ENCODE measurements at places on chromosomes 2 and 18.

DNA sequence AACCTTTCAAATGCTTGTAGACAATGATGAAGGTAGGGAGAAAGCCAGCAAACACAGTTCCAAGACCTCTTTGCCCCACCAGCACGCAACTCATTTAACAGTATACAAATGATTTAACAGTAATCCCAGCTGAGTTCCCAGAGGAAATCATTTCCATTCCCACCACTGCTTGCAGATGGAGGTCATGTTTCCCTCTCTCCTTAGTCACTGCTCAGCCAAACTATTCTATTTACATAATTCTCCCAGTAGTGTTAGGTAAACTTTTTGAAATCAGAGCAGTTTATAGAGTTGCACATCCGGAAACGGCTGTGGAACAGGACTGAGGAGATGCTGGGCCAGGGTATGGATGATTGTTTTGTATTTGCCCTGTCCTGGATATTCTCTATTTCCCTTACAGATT lies 328.5 kb downstream of the FIGN start:
- no peak for ATAC-seq

GRCh38 chr2:40325116-40325515 lies 126.8 kb downstream of the SLC8A1 start:
- no peak for ATAC-seq

- ATAC-seq, result no peak
Observed at GRCh38 chr2:57177176-57177575, 869.4 kb upstream of the VRK2 start.

DNA sequence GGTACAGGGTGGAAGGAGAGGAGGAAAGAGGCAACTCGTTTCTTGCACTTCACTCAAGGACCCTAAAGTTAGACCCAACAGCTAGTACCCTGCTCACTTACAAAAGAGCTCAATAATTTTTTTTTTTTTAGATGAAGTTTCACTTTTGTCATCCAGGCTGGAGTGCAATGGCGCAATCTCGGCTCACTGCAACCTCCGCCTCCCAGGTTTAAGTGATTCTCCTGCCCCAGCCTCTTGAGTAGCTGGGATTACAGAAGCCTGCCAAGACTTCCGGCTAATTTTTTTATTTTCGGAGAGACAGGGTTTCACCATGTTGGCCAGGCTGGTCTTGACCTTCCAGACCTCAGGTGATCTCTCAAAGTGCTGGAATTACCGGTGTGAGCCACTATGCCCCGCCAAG lies 4.1 kb downstream of the ASB3 start:
- no peak for ATAC-seq

- no peak for ATAC-seq
Observed at GRCh38 chr18:62224229-62224628, 37.2 kb downstream of the RELCH start.

GRCh38 chr2:67872481-67872880 lies 190.3 kb downstream of the C1D start:
- no peak for ATAC-seq
